Activated T-helper 1 cell treated with anti-CD3 and anti-CD28 coated beads, Interleukin-12 subunit alpha, Interleukin-12 subunit beta, Interleukin-2, Interleukin-4 antibody, amounts not matched to agents 30 ng/mL and 10 ng/mL and 1 ng/mL, durations not matched to agents 14 hours and 24 hours and 36 hours (primary cell): ENCODE measurements at places on chromosomes 7 and 10. TPM values are rescaled to one million over a fixed set of nuclear protein-coding genes. Genes with fewer than 3 reads are reported as not detected.

GRCh38 chr7:158120316-158120715 lies 467.3 kb downstream of the PTPRN2 start:
- DNase-seq: no peak

DNA sequence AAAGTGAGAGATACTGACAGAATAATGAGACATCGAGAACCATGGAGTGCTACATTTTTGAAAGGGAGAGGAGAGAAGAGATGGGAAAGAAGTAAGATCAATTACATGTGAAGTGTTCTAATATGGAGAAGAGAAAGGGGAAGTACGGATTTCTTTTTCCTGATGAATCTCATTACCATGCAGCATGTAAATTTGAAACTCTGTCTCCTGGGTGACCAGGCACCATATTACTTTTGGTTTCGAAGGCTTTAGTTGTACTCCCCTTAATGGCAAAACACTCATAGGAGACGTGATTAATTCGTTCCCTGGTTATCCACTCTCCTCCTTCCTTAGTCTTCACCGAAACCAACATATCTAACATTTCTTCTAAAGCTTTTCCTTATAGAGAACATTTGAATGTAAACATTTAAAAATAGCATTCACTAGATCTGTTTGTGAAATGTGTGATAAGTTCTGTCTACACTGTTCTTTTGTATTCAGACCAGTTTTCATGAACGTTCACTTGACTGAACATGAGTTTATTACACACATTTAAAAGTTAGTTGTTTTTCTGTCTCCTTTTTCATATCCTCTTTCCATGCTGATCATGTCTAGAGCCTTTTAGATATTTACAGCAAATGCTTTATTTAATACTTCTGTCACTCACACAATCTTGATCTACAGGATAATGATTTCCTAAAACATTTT lies 80.2 kb upstream of the MSRB2 start:
- no peak for DNase-seq

The PDE1C gene
- total RNA-seq: not detected in 2 replicates

The TMEM229A gene
- not detected in 2 replicates for total RNA-seq

- DNase-seq: no peak
Observed at GRCh38 chr10:89537364-89537763, 2.0 kb upstream of the SLC16A12 start.

The AGR2 gene
- not detected in 2 replicates for total RNA-seq

DNA sequence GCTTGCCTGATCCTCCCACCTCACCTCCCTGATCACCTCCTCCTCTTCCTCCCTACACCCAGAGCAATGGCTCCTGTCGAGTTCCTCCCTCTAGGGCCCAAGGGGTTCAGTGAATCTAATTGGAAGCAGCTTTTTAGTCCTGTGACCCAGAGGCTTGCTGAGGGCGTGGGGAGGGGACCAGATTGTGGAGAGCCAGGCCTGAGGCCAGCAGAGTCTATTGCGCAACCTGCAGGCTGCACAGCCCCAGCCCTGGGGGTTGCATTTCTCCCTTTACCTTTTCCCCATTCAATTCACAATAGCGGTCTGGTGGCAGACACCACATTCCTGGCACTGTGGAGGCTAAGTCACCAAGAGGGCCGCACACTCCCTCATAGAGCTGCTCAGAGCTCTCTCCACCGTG lies 32.5 kb downstream of the GHRHR start:
- DNase-seq: no peak

DNA sequence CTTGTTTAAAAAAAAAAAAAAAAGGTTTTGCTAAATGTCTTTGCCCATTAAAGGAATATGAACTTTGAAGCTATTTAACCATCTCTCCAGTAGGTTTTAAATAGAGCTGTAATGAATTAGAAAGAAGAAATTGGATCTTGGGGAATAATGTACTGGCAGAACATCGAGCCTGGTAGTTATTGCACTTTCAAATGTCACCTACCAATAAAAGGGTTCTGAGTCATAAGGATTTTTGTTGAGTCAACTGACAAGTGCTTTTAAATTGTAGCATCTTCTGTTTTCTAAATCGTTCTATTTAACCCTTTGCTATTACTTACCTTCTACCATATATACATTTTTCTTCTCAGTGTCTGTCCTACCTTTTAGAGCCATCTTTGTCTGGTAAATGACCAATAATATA lies 10.7 kb downstream of the CUTC start:
- no peak for DNase-seq

The AIFM2 gene
- total RNA-seq: 7.1 and 7.3 TPM in 2 replicates

GRCh38 chr7:25598765-25599164 lies 370.5 kb upstream of the NPVF start:
- no peak for DNase-seq

The PAPOLB gene
- not detected in 2 replicates for total RNA-seq

- DNase-seq: no peak
Observed at GRCh38 chr10:52474265-52474664, 160.2 kb downstream of the DKK1 start.

- DNase-seq: peak; percentile 50
Observed at GRCh38 chr10:8130973-8131911, 76.8 kb downstream of the GATA3 start.

DNA sequence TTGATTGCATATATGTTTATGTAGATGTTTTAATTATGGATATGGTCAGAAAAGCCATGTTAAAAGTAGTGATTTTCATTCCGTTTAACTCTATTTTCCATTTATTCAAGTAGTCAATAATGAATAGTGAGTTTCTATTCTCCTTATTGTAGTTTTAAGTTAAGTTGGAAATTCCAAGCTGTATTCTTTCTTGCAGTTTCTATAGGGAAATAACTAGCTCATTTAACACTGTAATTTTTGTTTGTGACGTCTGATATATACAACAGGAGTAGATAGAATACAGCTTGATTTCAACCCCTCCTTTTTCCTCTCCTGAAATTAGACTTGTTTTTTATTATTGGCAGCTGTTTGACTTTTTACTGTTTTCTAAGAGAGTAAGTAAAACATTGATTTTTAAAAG lies 47.2 kb downstream of the SLK start:
- no peak for DNase-seq

The TUBAL3 gene
- total RNA-seq: not detected in 2 replicates

DNA sequence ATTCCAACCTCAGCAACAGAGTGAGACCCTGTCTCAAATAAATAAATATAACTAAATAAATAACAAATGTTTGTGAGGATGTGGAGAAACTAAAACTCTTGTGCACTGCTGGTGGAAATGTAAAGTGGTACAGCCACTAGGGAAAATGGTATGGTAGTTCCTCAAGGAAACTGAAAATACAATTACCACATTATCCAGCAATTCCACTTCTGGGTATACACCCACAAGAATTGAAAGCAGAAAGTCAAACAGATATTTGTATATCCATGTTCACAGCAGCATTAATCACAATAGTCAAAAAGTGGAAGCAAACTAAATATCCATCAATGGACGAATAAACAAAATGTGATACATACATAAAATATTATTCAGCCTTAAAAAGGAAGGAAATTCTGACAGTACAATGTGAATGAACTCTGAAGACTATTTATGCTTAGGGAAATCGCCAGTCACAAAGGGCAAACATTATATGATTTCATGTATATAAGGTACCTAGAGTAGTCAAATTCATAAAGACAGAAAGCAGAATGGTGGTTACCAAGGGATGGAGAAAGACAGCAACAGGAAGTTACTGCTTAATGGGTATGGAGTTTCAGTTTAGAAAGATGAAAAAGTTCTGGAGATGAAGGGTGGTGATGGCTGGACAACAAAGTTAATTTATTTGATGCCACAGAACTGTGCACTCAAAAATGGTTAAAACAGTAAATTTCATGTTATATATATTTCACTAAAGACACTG lies 9.8 kb downstream of the ARHGAP12 start:
- no peak for DNase-seq

- DNase-seq: peak; percentile 57
Observed at GRCh38 chr10:92690211-92690914, 608 bp downstream of the HHEX start.

- DNase-seq: no peak
Observed at GRCh38 chr7:69243016-69243415, 355.3 kb upstream of the AUTS2 start.

DNA sequence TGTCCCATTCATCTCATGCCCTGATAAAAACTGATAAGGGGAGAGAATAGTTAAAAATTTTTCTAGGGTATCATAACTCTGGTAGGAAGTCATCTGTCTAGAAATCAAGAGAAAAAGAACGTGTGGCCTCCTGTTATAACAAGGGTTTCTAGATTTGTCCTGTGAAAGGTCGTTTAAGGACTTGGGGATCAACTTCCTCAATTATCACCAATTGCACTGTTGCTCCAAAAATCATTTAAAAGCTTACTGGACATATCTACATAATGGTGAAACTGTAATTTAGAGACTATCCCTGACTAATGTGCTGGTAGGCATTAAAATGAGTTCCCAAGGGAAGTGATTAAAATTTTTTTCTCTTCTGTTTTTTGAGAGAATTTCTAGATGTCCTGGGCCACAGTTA lies 58.2 kb downstream of the GPR141 start:
- DNase-seq: no peak

GRCh38 chr10:18699849-18700840 lies 40.9 kb downstream of the ARL5B start:
- no peak for DNase-seq

The FOXP2 gene
- total RNA-seq: not detected in 2 replicates

DNA sequence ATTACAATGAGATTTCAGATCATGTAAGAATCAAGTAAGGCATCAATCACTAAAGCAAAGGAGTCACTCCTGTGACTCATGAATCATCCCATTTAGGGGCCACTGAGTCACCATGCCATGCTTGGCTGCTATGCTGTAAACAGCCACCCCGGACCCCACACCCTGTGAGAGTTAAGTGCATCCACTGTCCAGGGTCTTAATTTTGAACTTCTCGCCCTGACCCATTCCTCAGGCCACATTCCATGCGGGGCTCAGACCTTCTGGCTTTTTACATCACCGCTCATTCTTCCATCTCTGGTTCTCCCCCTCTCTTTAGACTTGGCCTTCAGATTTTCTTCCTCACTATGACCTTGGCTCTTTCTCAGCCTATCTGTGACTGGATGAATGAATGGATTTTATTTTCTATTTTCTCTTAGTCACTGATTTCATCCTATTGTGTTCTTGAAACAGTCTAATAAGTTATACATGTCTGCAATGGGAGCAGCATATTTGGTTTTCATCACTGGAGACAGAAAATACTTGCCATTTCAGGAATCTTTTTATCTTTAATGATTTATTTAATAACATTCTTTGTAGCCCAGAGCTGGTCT lies 239.6 kb downstream of the SKIDA1 start:
- DNase-seq: no peak

DNA sequence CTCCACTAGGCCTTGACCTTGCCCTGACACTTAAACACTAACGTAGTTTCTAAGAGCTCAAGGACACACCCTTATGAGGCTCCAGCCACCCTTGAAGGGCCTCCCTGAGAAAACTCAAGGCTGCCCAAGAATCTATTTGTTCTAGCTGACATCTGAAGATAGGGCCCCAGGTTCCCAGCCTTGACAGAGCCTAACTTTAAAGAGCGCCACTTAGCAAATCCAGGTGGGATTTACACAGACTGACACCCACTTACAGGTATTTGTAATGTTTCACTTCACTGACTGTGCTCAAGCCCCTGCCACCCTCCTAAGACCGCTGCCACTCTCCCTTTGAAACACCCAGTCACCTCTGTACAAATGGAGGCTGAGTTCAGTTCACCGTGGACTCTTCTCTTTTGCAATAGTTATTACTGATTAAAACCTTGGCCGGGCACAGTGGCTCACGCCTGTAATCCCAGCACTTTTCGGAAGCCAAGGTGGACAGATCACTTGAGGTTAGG lies 90.4 kb downstream of the SVOPL start:
- DNase-seq: no peak

The ELFN1 gene
- total RNA-seq: 0.05 TPM in 1 of 2 replicates, not detected in the other

DNA sequence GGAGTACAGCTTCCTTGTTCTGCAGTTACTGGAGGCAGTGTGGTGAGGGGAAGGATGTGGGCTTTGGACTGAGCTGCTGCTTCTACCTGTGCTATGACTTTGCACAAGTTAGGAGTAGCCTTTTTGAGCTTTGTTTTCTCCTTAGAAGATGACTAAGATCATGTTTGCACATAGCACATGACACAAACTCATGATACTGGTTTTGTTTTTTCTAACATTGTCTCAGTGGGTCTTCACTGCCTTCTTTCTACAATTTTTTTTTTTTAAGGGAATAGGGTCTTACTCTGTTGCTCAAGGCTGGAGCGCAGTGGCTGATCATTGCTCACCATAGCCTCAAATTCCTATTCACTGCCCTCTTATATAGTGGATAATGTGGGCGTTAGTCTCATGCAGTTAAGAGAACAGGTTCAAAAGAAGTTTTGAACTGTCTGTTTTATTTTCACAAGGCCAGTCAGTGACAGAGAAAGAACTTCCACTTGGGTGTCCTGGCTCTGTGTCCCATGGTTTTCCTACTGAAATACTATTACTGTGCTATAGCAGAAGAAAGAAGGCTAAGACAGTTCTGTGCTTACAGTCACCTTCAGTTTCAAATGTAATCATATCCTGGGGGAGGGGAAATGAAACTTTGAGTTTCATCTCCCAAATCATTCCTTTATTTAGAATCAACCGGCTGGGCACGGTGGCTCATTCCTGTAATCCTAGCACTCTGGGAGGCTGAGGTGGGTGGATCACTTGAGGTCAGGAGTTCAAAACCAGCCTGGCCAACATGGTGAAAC lies 72.0 kb downstream of the KAT6B start:
- peak; percentile 21 for DNase-seq

DNA sequence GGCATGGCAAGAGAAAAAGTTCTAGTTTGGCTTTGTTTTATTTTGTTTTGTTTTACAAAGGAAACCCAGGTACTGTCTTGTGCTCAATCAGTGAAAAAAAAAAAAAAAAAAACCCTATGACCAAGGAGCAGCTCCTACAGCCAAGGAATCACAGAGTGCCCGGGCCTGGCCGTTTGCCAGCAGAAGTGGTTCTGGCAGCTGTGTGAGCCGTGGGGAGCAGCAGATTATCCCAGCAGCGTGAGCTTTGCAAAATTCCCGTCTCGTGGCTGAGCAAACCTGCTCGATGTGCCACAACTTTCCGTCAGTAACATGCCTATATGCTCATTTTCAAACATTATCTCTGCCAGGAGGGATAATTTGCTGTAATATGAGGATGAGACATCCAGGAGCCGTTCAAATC lies 293.7 kb downstream of the POU6F2 start:
- DNase-seq: no peak

- no peak for DNase-seq
Observed at GRCh38 chr10:91590142-91590903, 42.5 kb downstream of the PPP1R3C start.

DNA sequence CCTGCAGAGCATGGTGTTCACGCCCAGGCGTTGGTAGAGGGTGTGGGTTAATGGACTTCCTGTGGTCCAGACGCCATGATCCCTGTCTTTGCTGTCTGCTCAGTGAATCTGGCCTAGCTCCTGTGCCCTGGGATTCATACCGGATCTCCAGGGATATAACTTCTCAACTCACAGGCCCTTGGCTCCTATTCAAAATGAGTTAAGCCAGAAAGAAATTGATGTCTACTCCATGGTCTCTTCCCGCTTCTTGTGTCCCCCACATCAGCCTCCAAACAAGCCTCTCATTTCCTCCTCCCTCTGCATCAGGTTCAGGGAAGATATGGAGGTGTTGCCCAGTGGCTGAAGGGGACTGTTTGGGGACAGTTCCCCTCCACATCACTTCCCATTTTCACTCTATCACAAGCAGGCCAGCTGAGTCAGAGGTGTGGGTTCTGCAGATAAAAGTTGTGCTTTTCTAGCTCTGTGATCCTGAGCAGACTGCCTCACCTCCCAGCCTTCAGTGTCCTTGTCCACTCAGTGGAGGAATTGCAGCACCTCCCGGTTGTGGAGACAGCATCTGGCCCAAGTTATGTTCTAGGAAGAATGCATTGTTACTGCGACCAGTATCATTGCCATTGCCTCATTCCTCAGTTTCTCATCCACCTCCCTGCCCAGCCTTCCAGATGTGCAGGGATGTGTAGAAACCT lies 22.5 kb downstream of the AKR1E2 start:
- DNase-seq: no peak

The HOXA4 gene
- not detected in 2 replicates for total RNA-seq
